Mesendoderm (in vitro differentiated cells): ENCODE measurements at places on chromosomes 4 and X.

DNA sequence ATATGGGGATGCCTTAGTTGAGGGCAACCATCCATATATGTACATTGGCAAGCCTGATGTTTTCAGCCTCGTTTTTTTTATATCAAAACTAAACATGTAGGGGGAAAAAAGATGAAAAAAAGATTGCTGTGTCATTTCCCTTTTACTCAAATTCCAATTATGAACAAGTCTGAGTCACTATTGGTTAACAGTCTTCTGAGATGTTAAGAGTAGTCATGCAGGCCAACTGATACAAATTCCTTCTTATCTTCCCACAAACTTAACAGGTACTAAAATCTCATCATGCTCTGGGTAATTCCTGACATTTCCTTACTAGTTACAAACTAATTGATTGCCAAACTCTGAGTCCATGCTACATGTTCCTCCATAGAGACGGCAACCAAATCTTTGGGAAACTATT, 222.1 kb downstream of the FRMPD4 start:
- DNase-seq, result no peak

DNA sequence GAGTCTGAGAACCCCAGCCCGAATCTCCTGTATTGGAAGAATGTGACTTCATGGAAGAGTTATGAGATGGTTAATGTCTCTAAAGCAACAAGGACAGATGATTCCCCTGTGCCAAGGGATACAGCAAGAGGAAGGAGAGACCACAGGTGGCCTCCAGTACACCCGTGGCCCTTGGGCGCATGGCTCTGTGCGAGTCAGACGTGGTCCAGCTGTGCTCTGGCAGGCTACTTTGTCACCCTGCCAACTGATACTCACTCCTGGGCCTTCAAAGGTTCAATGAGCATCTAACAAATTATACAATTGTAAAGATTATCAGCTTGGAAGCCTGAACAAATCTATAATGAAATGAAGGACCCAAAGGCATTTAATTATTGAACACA, 71.7 kb downstream of the NYX start:
- DNase-seq, result no peak

GRCh38 chr4:17132226-17132625, 233.8 kb upstream of the LDB2 start:
- DNase-seq, result no peak

DNA sequence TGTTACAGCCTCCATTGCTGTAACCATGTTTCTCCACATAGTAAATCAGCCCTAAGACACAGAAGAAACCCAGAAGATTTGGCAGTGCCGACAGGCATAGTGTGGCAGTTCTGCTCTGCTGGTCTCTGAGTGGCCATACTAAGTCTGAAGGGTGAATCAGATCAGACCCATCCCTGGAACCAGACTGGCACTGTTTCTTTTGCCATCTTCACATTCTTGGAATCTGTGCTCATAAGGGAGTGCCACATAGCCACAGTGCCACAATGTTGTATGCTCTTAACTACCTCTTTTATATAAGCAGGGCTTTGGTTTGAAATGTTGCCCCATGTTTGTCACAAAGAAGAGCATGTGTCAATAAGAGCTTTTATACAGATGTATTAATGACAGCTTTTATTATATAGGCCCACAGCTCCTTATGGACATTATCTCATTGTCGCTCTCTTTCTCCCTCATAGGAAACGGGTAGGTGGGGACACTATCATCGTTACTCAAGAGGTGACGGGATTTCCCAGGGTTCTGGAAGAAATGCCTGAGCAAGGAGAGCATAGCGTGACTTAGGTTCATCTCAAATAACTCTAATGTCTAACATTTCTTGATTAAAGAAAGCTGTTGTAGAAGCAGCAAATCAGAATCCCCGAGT, 128.2 kb downstream of the CBR4 start:
- DNase-seq, result no peak

DNA sequence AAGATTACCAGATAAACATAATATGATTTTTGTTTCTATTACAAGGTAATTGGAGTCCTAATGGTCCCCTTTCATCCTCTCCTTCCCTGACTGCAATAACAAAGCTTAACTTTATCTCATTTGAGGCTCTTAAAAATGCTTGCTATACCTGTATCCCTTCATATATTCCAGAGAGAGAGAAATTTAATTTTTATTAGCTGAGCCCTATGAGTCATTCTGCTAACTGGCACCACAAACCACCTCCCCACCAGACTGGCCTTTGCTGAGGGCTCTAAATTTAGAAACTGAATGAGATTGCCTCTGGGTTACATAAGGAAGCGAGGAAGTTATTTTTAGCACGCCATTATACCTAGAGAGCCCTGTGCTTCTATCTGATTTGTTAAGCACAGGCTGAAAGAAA, 27.4 kb downstream of the CBLL2 start:
- DNase-seq, result peak; percentile 41
